ENCODE measurements at places on chromosomes 5 and 9.

- DNase-seq: no peak
These were observed 925.6 kb upstream of the ARRDC3 start for GRCh38 chr5:92308679-92309078.

DNA sequence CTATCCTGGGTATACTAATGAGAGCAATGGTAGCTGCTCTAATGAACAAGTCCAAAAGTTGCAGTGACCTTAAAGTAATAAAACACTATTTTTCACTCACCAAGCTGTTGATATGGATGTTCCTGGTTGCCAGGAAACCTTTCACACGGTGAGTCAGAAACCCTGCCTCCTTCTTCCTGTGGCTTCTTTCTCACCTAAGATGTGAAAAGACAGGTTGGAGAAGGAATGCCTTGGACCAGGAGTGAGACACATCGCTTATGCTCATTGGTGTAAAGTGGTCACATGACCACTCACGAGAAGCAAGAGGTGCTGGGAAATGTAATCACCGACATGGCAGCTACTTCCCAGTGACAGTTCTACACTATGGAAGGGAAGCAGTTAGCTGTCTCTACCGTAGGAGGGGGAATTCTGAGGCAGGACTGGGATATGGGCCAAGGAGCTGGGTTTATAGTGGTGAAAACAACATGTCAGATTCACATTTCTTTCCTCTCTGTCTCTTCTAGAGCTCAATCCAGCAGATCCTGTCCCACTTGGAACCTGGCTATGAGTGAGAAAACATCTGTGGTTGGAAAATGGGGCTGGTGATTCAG is 320.4 kb upstream of the KLF4 start:
- DNase-seq: no peak

DNA sequence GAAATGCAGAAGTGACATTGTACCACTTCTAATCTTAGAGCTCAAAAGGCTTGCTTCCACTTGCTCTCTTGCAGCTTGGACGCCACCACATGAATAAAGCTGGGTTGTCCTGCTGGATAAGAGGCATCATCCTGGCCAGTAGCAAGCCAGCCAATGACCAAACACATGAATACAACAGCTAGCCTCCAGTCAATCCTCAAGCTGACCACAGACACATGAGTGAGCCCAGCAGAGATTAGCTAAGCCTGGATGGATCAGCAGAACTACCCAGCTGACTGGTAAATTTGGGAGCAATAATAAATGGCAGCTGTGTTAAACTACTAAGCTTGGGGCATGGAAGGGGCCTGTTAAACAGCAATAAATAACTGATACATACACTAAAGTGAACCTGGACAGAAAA is 121.1 kb upstream of the SLC12A2 start:
- DNase-seq: no peak

DNA sequence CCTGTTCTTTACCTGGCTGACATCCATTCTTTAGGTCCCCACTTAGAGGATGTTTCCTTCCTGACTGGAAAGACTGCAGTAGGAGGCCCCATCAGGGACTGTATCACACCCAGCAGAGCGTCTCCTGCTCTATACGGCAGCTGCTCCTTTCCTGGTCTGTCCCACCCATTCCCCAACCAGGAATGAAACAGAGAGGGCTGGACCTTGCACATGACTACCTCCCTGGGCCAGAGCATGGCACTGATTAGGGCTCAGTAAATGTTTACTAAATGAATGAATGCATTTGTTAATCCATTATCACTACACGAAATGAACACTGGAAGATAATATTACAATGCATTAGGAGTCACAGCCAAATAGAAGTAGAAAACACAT is 76.4 kb downstream of the ABCA1 start:
- DNase-seq: no peak

GRCh38 chr5:140575309-140575708 is 10.7 kb downstream of the SLC35A4 start:
- peak; percentile 78 for DNase-seq

GRCh38 chr9:133341369-133342068 is 5.5 kb upstream of the SURF6 start:
- no peak for DNase-seq

GRCh38 chr9:98874721-98875255 is 67.3 kb downstream of the GALNT12 start:
- no peak for DNase-seq

DNA sequence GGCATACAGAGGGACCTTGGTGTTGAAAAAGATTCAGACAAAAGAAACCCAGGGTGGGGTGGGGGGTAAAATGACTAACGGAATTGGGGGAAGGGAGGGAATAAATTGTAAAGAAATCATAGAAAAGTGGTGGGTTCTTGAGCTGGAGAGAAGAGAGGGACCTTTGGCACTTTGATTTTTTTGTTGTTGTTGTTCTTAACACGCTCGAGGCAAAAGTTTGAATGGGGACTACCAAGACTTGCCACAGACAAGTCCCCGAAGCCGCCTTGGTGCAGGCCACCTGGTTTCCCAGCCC is 616 bp downstream of the VCAN start:
- DNase-seq: no peak

GRCh38 chr5:3155046-3155445 is 403.6 kb upstream of the IRX2 start:
- DNase-seq: no peak

DNA sequence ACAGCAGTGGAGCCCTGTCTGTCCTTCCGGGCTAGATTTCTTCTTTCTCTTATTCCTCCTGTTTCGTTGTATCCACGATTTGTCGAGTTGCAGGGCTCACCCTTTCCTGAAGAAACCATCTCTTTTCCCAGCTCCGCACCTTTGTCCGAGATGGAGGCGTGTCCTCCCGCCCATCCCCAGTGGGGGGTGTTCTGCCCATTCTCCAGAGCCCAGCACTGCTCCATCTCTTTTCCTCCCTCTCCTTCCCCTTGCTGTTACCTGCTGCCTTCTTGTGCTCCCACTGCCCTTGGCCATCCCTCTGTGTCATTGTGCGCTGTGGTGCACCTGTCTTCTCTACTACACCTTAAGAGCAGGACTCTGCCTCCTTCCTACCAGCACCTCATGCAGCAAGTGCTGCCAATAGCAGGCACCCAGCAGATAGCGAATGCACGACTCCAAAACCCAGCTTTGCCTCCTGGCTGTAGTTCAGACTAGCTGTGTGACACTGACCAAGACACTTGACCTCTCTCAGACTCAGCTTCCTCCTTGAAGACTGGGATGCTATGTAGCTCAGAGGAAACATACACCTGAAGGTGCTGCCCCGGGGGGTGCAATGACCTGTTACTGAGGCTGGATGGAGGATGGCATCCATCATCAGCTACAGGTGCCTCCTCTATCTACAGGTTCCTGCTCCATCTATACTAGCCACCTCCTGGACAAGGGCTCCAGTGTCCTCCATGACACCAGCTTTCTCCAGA is 8.9 kb downstream of the OR13J1 start:
- no peak for DNase-seq

- no peak for DNase-seq
These were observed 17.3 kb downstream of the CTXN3 start for GRCh38 chr5:127666043-127666716.

- no peak for DNase-seq
These were observed 183.3 kb downstream of the SEMA5A start for GRCh38 chr5:9362600-9362999.

GRCh38 chr5:157172403-157172802 is 6.3 kb upstream of the GARIN3 start:
- DNase-seq: no peak

DNA sequence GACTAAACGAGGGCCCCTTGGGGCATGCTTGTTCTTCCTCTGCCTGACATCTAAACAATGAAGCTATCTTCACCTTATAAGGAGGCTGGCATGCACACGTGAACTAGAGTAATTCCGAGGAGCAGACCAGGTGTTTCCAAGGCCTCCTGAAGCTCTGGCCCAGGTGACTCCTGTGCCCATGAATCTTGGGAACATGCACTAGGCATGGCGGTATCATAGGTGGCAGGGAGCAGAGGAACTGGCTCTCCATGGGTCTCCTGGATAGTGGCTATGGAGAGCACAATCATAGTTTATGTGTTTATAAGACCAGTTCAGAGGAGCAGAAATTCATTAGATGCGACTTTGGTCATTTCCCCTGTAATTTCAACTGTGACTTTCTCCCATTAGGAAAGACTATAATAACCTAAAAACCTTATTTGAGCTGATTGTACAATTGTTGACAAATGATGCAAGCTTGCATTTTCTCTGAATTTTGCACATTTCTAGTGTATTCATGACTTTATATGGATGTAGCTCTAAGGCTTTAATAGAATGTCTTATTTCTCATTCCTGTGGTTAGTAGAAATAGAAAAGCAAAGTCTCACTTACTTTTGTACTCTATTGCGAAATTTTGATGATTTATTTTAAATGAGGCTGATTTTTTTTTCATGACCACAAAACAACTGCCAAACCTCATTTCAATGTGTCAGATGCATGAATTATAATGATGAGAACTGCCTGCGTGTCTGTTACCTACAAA is 135.3 kb upstream of the RPS23 start:
- no peak for DNase-seq

GRCh38 chr5:157109744-157110143 is 900 bp upstream of the HAVCR2 start:
- DNase-seq: no peak

- DNase-seq: no peak
These were observed 89.5 kb downstream of the NSUN2 start for GRCh38 chr5:6543346-6543730.

DNA sequence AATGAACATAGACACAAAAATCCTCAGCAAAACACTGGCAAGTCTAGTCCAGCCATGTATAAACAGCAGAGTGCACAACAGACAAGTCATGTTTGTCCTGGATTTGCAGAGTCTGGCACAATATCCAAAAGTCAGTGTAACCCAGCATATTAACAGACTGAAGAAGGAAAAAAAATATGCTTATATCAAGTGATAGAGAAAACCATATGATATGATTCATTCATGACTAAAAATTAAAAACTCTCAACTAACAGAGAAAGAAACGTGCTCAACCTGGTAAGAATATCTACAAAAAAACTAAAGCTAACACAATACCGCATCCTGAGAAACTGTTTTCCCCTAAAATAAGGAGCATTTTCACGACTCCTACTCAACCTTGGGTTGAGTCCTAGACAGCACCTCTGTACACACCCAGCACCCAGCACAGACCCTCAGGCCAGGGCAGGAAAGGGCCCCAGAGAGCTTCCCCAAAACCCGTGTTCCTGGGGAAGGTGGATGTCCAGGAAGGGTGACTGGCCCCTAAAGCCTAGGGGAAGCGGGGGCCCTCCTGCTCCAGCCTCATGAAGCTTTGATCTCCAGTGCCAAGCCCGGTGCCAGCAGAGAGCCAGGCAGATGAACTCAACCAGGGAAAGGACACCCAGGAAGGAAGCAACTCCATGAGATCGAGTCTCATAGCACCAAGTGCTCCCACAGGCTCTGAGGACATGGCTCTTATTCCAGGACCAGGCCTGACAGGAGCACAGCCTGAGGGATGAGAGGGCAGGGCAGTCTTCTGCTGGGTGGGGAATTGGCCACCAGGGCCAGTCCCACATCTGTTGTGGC is 38.9 kb downstream of the ADAMTS2 start:
- no peak for DNase-seq

DNA sequence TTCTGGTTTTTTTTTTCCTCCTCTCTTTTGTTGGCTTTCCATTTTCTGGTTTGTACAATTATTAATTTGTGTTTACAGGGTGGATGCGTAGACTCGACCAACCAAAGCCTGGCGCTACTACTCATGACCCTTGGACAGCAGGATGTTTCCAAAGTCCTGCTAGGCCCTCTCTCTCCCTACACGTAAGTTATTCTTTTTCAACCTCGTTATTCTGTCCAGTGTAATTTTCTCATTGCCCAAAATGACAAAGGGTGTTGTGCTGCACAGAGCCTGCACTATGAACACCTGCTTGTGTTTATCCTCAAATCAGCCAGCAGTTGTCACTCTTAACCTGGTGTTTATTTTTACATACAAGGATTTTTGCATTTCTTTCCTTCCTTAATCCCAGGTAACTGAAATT is 56.6 kb downstream of the RCL1 start:
- no peak for DNase-seq

GRCh38 chr5:173618927-173619519 is 2.6 kb upstream of the BOD1 start:
- no peak for DNase-seq

- no peak for DNase-seq
These were observed 607.6 kb downstream of the PTPRD start for GRCh38 chr9:10005206-10005605.

Data from sciatic nerve (tissue), 2 donors.